ENCODE measurements at places on chromosomes 12 and 14.

DNA sequence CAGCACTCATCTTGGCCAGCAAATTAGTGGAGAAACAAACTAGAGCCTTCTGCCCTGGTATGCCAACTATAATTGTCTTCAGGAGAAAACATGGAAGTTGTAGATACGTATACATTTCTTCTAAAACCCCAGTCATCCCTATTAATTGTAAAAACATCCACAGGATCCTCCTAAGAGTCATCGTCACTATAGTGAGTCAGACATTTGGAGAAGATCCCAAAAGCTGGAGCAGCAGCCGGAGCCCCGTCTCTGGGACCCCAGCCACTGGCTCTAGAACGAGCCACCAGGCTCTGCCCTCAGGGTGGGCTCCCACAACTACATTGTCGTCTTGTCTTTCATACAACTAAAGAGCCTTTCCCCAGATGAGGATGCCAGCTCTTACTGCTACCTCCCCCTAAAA, 15.5 kb downstream of the PRKAB1 start:
- DNase-seq = no peak

- no peak for DNase-seq
These were observed 167.4 kb downstream of the TMTC3 start for GRCh38 chr12:88309546-88309945.

- no peak for DNase-seq
These were observed 111.6 kb downstream of the ADGRD1 start for GRCh38 chr12:131065279-131065678.

DNA sequence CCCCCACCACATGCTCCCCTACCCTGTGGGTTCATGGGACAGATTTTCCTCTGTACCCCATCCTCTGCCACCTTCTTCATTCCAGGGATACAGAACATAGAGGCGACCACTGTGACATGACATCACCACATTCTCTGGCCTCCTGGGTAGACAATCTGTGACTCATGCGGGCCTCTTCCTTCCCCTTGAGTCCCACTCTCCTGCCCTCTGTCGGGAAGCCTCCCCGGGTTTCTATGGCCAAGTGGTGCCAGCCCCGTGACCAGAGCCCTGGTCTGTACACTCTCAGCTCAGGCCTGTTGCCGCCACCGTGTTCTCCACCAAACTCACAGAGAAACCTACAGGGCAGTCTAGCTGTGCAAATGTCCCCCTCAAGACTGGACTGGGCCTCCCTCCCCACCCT, 8.0 kb downstream of the CLMN start:
- no peak for DNase-seq

DNA sequence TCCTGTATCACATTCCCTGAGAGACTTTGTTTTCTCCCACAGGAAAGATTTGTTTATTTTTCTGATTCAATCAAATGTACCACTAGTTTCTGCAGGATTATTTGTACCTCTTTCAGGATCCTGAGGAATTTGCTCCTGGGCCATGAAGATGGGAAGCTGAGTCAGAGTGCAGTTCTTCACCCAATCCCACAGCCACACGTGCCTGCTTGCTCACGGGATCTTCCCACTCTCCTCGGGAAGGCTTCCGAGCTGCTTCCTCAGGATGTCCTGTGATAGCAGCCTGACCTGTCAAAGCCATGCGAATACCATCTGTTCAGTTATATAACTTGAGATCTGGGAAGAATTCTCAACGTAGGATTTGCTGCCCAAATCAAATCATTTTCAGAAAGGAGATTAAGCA, 41.8 kb upstream of the HIF1A start:
- no peak for DNase-seq

DNA sequence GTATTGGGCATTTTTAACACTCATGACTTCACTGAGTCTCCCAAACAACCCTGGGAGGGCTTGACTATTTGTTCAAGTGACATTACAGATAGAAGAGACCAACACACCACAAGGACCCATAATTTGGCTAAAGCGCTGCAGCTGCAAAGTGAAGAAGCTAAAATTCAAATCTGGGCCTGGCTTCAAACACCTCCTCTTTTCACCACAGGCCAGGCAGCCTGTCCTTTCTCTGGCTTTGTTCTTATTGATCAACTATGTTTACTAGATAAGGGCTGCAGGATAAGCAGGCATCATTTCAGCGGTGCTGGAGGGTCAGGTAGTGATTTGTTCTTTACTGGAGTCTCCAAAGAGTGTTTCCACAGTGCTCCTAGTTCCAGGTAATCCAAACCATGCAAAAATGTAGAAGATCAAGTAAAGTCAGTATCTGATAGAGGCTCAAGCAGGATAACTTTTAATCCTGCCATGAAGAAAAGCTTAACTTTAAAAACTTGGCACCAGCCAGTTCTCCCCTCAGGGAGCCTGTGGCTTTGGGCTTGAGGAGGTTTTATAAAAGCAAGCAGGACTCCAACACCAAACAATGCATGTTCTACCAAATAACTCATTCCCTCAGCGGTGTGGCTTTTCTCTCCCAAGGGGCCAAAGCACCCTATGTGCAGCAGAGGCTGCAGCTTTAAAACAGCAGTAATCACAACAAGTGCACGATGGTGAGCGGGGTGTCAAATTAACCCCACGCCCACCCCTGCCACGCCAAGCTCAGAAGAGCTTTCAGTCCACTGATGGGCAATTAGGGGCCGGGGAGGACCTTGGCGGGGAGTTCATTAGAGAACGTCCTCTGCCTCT, 16.8 kb downstream of the CLMN start:
- no peak for DNase-seq

DNA sequence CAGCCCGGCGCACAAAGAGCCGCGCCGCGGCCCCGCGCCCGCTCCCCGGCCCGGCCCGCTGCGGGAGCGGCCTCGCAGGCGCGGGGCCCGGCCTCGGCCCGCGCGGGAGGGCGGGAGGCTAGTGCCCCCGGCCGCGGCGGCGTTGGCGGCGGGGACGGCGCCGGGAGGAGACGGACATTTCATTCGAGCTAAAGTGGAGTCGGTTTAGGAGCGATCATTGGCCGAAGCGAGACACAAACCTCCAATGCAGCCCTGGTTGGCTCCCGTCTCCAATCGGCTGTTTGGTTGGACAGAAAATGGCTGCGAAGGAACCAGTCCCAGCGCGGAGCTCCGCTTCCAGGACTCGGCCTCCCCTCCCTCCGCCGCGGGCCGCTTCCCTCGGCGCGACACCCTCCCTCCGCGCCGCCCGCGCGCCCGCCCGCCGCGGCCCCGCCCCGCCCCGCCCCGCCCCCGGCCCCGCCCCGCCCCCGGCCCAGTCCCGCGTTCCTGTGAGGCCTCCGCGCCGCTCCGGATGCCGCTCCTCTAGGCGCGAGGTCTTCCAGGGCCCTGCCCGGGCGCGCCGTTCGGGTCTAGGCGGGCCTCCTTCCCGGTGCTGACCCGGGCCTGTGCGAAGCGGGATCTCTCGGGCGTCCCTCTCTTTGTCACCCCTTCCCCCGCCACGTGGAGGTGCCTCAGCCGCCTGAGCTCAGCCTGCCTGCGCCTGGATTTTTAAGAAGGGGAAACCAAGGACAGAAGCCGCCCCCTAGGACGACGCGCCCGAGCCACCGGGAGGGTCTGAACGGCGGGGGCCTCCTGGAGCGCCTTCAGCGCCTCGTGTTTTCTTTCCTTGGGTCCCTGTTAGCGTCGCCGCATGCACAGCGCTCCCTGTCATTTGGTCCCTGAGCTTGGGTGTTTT, at the start of gene NFYB:
TSS of gene NFYB (minus strand) at position 309 of the 895 bp plus-strand sequence. CDS start 2,757 bp downstream, outside the sequence.
- peak; percentile 90 for DNase-seq

DNA sequence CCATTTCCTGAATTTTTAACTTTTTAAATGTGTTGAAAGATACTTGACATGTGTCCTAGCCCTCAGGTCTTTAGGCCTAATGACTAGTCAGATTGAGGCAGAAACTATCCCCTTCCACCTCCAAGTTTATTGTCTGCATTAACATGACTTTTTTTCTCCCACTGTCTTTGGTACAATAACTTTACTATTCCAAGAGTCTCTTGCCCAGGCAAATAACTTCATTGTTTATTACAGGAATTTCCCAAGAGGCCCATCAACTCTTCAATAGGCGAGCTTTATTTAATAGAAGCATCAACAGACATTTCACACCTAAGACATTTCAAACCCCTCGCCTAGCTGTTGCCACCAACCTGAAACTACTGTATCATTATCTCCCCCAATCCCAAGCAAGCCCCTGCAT, 10.7 kb downstream of the NFKBIA start:
- DNase-seq = no peak

DNA sequence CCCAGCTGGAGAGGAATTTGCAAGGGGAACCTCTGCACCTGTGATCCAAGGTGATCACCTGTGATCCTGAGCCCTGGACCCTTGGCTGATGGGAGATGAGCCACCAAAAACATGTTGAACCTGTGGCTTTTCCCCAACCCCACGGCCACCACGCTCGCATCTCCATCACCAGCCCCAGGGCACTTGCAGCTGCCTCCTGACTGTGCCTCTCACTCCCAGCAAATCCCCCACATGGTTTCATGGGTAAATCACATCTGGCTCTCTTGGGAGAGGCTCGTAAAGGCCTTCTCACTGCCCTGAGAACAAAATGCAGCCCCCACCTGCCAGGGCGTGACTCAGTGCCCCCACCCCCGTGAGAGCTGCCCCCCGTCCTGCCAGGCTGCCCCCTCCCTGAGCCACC, 76.0 kb downstream of the RFLNA start:
- no peak for DNase-seq

DNA sequence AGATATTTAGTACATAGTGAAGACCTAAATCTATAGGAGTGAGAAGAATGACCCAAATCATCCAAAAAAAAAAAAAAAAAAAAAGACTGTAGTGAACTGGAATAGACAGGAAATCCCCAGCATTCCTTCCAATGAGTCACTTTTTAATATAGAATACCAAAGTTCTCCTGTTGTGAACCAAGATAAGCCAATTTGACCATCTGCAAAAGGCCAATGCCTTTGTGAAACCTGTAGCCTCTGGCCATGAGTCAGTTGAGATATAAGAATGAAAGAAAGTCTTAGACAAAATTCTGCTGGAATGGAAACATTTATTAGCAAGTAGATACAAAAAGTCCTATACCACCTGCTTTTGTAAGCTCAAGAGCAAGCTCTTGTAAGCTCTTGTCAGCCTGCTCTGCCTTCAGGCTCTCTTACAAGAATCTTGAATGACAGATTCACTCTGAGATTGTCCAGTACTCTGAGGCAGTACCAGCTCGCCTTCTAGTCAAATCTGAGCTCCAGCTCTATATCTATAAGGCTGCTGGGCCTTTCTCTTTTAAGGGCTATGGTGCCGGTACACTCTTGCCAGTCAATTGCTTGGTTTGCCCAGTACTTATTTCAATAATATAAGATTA, 243.0 kb upstream of the TMTC1 start:
- no peak for DNase-seq

GRCh38 chr14:21248739-21249411, 20.4 kb downstream of the HNRNPC start:
- no peak for DNase-seq

GRCh38 chr14:104697892-104698583, 8.6 kb downstream of the INF2 start:
- DNase-seq = no peak

Measured in NCI-H510A (cell line).